Fibroblast of villous mesenchyme (primary cell): ENCODE measurements at places on chromosomes 1 and 21. TPM values are rescaled to one million over a fixed set of nuclear protein-coding genes. Genes with fewer than 3 reads are reported as not detected.

DNA sequence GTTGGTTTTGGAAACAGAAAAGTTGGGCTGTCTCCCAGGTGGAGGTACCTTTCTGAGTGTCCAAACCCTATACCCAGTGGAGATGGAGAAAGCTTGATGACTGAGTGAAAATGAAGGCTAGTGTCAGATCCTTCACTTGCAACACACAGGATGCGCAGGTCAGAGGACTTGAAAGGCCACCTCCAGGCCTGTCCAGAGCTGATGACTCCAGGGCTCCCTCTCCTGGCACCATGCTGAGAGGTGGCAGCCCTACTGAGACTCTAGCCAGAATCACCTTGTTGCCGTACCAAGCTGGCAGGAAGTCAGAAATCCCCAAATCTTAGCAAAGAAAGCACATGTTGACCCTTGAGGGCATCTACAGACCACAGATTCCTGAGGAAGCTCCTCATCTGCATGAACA is 16.4 kb downstream of the KNCN start:
- no peak for DNase-seq

GRCh38 chr1:110243146-110243545 is 33.0 kb downstream of the KCNC4 start:
- DNase-seq = no peak

- DNase-seq = no peak
Observed at GRCh38 chr1:101238031-101238628, 1.3 kb downstream of the S1PR1 start.

GRCh38 chr1:214364386-214364785 is 83.4 kb downstream of the SMYD2 start:
- DNase-seq = no peak

GRCh38 chr1:203999618-204000017 is 73.3 kb upstream of the SOX13 start:
- DNase-seq = no peak

- no peak for DNase-seq
Observed at GRCh38 chr1:4963251-4963650, 308.8 kb downstream of the AJAP1 start.

- no peak for DNase-seq
Observed at GRCh38 chr1:58500043-58500442, 46.5 kb downstream of the OMA1 start.

DNA sequence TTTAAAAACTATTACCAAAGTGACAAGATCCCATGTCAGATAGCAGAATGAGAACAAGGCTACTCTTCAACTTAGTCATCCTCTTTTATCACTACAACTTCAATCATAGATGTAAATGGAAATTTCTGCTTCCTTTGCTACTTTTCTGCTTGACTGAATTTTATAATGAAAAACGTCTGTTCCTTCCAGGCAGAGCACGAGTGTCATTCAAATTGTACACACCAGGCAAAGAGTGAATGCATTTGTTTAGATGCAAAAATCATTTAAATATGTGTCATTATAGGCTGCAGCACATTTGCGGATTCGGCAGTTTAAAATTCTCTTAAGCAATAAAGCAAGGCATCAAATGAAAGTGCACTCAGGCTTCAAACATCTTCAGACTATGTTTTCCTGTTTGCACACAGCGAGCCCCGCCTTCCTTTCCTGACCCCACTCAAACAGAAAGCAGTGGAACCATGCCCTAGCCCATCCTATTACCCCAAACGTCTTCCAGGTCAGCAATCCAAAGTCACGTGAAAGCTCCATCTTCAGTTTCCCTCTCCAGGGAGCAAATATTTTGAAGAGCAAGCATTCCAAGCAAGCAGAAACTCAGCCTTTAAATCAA is 99.6 kb downstream of the APP start:
- DNase-seq = peak; percentile 90

DNA sequence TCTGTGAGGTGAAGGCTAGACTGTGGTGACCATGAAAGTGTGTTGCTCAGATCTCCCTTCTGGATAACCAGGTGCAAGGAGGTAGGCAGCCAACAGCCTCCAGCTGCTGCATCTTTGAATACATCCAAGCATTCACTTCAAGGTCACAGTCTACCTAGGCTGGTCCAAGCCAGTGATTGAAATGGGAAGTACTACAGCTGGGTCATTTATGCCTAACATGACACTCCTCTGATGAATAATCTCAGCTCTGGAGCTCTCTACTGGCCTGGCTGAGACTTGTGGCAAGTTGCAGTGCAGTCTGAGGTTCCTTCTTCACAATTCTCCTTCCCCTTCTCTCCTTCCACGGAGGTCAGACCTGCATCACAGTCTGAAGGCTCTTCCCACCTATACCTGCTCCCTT is 35.0 kb upstream of the ARHGAP29 start:
- DNase-seq = no peak

GRCh38 chr1:14661222-14661621 is 62.7 kb downstream of the KAZN start:
- DNase-seq = no peak

DNA sequence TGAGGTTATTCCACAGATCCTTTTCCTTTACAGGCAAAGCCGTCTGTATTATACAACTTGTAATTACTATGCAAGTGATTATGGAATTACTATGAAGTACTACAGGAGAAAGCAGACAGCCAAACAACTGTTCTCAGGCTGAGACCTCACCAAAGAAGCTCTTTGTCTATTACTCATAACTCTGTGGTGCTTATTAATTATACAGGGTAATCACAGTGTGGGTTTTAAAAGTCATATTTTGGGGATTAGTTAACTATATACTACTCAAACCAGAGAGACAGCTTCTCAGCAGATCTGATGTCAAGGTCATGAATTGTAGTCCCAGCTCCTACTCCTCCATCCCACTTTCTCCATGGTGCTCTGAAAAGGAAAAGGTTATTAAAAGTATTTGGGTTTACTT is 49.6 kb downstream of the CTTNBP2NL start:
- no peak for DNase-seq

GRCh38 chr1:115545791-115546733 is 95.7 kb upstream of the VANGL1 start:
- peak; percentile 83 for DNase-seq

DNA sequence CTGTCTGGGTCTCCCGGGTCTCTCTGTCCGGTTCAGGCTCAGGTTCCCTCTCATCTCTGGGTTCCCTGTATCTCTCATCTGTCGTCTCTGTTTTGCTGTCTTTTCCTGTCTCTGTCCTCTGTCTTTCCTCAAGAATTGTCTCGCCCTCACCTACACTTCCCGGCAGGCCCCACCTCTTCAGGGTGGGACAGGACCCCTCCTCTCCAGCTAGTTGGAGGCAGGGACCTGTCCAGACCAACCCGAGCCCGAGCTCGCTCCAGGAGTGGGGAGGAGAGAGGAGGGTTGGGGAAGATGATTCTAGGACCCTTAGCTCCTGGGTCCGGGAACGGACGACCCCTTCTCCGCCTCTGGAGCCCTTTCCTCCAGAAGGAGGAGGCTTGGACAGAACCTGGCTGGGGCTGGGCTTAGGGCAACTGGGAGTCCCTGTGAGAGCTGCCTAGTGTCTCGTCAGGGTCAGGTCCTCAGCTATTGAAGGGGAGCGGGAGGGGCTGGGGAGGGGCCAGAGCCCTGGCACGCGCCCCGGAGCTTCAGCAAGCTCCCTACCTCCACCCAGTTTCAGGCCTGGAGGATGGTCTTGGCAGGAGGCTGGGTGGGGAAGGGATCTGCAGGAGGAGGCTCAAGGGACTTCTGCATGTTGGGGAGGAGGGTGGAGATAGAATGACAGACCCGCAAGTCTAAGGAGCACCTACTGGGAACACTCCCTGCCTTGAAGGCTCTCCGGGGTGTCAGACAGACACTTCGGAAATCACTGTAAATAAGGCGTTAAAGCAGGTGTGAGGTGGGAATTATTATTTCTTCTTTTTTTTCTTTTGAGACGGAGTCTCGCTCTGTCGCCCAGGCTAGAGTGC is 26.3 kb upstream of the EPB41 start:
- no peak for DNase-seq

DNA sequence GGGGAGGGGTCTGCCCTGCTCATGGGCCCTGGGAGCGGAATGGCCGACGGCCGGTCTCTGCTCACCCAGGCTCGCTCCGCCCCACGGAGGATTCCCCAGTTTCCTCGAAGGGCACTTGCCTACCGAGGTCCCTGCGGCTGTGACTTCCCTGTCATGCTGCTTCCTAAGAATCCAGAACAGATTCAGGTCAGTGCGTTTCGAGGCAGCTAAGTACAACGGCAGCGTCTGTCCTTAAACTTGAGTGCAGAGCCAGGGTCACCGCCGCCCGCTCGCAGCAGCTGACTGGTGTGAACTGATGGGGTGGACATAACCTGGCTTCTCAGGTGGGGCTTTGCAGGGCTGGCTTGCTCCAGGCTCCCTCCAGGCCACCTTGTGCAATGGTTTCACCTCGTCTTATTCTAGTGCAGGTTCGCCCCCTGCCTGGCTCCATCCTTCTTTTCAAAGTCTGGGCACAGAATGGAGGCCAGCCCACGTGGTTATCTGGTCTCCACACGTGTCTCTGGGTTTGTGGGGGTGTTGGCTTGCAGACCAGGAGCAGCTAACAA is 7.6 kb upstream of the C1orf174 start:
- no peak for DNase-seq

DNA sequence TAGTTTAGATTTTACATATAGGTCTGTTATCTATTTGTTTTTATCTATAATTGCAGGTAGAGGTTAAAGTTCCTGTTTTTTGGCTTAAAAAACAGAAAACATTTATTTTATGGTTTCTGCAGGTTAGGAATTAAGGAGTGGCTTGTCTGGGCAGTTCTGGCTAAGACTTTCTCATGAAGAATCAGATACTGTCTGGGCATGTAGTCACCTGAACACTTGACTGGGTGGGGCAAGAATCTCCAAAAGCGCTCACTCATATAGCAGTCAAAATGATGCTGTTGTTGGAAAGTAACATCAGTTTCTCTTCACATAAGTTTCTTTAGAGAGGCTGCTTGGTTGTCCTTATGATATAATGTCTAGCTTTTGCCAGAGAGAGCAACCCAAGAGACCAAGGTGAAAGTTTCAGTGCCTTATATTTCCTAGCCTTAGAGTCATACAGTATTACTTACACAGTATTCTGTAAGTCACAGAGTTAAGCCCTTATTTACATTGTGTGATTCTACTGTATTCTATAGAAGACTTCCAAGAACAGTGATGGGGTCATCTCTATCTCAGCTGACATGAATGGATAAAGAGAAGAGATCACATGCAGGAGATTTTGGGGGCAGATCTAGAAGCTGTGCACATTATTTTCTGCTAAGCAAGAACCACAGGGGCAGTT is 125.4 kb upstream of the GPR52 start:
- no peak for DNase-seq

- peak; percentile 48 for DNase-seq
Observed at GRCh38 chr1:55751776-55752175, 536.6 kb upstream of the USP24 start.

DNA sequence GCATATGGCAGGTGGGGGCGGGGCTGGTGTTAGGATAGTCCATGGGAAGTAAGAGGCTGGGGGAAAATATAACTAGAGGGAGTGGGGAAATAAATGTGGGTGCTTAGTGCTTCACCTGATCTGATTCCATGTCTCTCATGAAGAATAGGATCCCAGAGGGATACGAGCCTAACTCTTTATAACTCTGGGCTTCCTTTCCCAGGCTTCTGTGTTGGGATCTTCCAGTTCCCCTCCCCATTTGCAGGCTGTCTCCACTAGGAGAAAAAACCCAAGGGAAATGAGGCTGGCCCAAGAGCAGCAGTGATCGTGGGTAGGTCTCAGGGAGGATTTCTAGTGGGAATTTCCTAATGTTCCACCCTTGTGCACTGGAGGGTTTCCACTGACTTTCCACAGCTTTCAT is 1.6 kb downstream of the KCNJ9 start:
- DNase-seq = no peak

GRCh38 chr1:116521186-116521585 is 49.6 kb downstream of the CD58 start:
- peak; percentile 24 for DNase-seq

DNA sequence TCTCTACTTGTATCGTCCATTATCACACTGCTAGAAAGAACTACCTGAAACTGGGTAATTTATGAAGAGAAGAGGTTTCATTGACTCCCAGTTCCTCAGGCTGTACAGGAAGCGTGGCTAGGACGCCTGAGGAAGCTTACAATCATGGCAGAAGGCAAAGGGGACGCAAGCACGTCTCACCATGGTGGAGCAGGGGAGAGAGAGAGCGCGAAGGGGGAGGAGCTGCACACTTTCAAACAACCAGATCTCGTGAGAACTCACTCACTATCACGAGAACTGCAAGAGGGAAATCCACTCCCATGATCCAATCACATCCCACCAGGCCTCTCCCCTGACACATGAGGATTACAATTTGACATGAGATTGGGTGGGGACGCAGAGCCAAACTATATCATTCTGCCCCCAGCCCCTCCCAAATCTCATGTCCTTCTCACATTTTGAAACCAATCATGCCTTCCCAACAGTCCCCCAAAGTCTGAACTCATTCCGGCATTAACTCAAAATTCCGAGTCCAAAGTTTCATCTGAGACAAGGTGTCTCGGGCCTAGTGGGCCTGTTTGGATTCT is 8.0 kb downstream of the MMEL1 start:
- DNase-seq = no peak

GRCh38 chr1:225437710-225438437 is 10.0 kb upstream of the LBR start:
- peak; percentile 34 for DNase-seq

DNA sequence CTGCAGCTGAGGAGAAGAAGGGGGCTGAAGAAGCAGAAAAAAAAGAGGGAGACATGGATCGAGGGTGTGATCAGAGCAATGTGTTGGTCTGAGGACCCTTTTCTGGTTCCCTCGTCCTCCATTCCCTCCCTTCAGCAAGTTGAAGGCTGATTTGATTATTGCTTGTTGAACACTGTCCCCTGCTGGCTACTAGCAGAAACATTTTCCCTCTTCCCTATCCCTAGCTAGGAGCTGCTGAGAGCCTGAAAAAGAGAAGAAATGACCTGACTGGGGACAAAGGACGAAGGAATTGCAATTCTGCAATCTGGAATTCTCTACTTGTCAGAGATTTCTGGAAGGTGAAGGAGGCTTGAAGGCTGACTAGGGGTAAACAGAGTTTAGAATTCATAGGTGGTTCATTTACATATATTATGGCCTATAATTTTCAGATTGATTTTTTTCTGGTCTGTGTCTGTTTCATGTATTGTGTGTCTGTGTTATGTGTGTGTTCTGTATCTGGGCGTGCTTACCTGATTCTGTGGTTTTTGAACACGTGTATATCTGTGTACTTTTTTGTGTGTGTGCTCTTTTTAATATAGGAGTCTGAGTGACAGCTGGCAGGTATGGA is 9.8 kb downstream of the NHLH1 start:
- DNase-seq = peak; percentile 76

SEC16B gene
- total RNA-seq = 1.3 and 1.6 TPM in 2 replicates

OR2AK2 gene
- total RNA-seq = under 0.01 TPM in 1 of 2 replicates, not detected in the other

AGT gene
- 0.32 TPM in 1 of 2 replicates, not detected in the other for total RNA-seq

FCRL1 gene
- total RNA-seq = not detected in 2 replicates

HES4 gene
- total RNA-seq = 2.2 and 8.1 TPM in 2 replicates

HTR6 gene
- not detected in 2 replicates for total RNA-seq

TP53BP2 gene
- 32.2 and 38.0 TPM in 2 replicates for total RNA-seq

RAB3B gene
- total RNA-seq = 58.9 and 77.3 TPM in 2 replicates

TMEM200B gene
- 14.2 and 14.8 TPM in 2 replicates for total RNA-seq

SPRR2E gene
- not detected in 2 replicates for total RNA-seq

AMY1C gene
- total RNA-seq = not detected in 2 replicates
